Gastrocnemius medialis (tissue), 4 donors: ENCODE measurements at places on chromosomes 5 and 9. TPM values are rescaled to one million over a fixed set of nuclear protein-coding genes. Genes with fewer than 3 reads are reported as not detected.

DNA sequence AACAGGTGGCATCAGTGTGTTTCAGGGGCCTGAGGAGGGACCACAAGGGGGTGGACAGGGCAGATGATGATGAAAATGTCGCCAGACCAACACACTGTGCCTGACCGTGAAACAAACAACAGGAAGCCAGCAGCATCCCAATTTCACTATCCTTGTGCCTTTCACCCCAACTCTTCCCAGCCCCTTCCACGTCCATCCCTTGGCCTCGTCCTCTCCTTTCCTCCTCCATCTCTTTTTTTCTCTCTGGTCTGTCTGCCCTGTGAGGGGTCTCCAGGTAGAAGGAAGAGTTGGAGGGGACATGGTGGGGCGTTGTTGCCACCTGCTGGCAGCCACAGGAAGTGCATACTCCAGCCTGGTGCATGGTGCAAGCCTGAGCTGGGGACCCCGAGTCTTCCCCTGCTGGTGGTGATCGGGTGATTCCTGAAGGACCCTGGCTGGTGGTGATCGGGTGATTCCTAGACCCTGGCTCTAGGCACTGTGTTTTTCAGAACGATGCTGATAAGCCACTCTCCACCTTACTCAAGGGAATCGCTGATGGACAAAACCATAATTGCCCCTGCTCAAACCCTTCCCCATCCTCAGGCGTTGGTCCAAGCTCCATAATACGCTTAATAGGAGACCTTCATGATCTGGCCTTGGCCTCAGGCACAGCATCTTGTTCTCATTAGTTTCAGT is 21.7 kb upstream of the NSD1 start:
- DNase-seq, result no peak

DNA sequence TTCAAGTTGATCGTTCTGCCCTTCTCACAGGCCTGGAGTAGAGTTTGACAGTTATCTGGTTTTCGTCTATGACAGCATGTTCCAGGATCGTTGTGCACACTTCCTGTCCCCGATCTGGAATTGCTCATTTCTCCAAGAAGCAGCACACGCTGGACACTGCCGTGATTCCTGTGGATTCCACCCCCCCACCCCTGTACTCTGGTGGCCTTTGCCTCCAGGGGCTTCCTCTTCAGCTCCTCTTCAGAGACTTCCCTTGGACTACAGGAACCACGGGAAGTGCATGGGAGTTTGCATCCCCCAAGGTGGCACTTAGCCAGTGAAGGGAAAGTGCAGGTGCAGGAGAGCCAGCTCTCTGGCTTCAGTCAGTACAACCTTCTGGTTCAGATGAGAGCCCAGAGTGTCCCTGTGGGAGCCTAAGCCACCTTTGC is 160.7 kb downstream of the CACNA1B start:
- no peak for DNase-seq

DNA sequence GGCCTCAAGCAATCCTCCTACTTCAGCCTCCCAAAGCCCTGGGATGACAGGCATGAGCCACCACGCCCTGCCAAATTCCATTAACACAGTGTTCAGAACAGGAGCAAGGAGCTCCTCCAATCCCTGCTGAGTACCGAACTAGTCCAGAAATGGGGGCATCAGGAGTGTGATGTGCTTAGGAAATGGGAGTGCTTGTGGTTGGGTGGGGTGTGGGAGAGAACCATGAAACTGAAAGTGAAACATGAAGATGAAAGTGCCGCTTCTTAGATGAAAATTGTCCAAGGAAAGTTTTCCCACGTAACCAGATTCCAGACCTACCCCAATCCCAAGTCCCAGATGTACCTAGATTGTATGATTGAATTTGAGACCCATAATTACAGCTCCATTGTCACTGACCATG is 16.7 kb upstream of the ZNF131 start:
- no peak for DNase-seq

CDK5RAP2 gene
- 66.9 TPM for total RNA-seq

DNAJA1 gene
- total RNA-seq, result 40.8 TPM

DOCK2 gene
- 5.3 TPM for total RNA-seq
